ENCODE measurements at places on chromosomes 6 and 20.
A peak's percentile ranks its signal among the peaks of the same experiment; 100 is the strongest.

DNA sequence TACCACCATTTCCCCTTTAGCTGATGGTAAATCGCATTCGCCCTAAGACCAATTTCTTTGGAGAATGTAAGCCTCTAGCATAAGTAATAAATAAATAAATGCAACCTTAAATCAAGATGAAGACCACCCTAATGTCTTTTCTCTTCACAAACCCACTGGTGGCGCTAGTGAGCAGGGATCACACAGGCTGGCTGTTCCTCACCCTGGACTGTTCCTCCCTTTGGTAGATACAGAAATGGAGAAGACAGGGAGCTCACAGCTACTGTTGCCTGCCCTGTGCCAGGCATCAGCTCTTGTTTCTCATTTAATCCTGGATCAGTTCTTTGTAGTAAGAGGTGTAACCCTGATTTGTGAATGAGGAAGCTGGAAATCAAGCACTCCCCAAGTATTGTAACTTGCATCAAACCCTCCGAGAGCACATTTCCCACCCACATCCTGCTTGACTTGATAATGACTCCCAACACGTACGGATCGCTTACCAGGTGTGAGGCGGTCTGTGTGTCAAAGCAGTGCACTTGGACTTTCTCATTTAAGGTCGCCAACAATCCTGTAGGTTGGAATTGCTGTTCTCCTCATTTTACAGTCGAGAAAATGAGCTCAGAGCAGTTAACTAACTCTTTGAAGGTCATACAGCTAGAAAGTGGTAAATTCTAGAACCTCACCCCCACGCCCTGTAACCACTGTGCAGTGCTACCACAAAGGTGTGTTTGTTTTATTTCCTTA lies 236.1 kb downstream of the TSHZ2 start:
- peak; percentile 4 for DNase-seq

GRCh38 chr20:9053108-9053507 lies 15.8 kb upstream of the PLCB4 start:
- DNase-seq = no peak

- DNase-seq = no peak
Observed at GRCh38 chr6:87583822-87584221, 6.0 kb downstream of the RARS2 start.

- DNase-seq = peak; percentile 67
Observed at GRCh38 chr20:46022411-46023147, 6.4 kb upstream of the SLC12A5 start.

- no peak for DNase-seq
Observed at GRCh38 chr6:26525838-26526237, 12.3 kb upstream of the HMGN4 start.

DNA sequence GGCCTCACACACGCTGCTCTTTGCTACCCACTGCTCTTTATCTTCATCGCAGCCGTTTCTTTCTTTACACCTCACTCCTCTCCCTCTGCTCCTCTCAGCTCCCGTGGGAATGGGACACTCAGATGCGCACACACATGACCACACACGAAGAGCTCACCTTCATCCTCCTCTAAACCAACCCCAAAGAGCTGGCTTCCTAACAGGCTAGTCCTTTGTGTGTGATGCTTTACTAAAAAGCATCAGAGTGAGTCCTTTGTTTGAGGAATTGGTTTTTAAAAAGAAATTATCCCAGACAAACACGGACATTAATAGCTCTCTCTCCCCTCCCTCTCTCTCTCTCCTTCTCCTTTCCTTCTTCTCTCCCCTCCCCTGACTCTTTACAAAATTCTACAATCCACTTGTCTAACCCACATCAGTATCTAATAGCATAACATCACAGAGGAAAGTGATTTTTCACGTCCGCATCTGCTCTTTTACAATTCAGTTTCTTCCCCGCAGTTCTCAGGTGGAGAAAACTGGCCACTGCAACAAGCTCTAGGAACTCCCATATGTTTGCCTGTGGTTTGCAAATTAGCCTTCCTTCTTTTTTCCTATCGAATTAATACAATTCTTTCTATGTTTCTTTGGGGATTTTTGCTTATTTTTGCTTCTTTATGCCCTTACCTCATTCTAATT lies 306.8 kb upstream of the CNR1 start:
- no peak for DNase-seq

GRCh38 chr6:156873654-156874380 lies 96.6 kb downstream of the ARID1B start:
- no peak for DNase-seq

DNA sequence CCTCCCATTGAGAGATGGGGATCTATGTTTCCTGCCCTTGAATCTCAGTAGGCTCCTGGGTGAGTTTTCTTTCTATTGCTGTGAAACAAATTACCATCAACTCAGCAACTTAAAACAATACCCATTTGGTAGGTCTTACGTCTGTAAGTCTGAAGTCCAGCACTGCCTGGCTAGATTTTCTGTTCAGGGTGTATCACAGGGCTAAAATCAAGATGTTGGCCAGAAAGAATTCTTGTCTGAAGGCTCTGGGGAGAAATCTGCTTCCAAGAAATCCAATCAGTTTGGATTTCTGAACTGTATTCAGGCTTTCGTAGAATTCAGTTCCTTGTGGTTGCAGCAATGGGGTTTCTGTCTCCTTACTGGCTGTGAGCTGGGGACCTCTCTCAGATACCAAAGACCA lies 99.6 kb upstream of the SLC24A3 start:
- no peak for DNase-seq

DNA sequence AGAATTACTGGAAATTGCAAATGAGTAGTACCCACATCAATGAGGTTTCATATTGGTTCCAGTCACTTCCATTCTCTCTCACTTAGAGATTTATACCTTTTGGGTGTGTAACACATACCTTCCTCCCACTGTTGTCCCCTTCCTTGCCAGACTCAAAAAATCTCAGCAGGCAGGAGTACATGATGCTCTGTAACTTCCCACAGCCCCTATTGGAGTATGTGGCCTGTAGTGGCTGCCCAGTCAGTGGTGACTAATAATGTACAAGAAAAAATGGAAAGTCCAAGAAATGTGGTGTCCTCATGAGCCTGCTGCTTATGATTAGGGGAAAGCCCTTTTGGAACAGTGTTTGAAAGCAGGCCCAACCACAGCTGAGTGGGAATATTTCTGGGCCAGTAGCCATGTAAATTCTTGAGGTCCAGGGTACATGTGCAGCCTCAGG lies 312.0 kb downstream of the ZFAND3 start:
- DNase-seq = no peak

GRCh38 chr6:10529231-10529801 lies 8.2 kb downstream of the GCNT2 start:
- DNase-seq = no peak

DNA sequence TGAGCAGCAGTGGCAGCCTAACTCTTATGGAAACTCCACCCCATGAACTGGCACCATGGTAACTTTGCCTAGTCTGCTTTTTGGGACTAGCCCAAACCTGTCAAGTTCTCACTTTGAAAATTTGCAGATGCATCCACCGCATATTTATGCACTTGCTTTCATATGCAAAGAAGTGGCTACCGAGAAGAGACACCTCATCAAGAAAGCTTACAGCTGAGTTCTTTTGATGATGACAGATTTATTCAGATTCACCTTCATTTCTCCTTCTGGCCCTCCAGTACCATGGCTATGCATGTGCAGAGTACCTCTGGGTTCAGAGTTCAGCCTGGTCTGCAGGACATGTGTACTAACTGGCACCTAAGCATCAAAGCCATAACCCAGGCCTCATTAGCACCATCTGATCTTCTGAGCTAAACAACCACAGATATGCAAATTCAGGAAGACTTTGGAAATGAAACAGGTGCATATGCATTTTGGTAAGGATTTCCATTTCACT lies 154.3 kb upstream of the TENT5A start:
- DNase-seq = no peak

DNA sequence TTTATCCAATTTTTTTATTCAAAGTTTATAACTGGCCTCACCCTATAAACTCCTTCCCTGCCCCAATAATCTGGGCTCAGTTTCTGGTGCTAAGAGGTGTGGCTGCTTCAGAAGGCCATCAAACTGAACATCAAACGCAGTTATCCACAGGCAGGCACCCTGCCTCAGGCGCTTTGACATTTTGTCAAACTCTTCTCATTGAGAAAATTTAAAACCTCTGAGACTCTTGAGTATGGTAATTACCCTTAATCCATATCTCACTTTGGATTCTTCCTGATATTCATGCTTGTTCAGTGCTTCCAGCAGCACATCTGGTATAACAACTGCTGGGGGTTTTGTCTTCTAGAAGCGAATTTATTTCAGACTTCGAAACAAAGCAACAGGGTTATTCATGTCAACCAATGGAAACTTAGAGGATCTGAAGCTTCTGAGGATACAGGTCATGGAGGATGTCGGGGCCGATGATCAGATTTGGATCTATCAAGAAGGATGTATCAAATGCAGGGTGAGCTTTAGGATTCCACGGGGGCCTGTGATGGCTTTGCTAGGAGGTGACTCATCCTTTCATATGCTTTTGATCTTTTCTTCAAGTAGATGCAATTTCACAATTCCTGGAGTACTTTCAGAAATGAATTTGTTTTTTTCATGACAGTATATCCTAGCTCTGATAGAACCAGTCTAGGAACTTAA lies 68.2 kb downstream of the RTN4IP1 start:
- DNase-seq = no peak

DNA sequence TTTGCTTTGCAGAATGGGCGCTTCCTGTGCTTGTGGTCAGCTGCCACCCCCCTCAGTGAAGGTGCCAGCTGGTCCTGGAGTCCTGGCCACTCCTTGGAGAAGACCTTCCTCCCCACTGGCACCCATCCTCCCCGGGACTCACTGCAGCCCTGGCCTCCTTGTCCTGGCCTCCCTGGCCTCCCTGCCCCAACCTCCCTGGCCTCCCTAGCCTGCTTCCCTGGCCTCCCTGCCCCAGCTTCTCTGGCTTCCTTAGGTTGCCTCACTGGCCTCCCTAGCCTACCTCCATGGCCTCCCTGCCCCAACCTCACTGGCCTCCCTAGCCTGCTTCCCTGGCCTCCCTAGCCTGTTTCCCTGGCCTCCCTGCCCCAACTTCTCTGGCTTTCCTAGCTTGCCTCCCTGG lies 297.8 kb downstream of the CDH4 start:
- DNase-seq = no peak

GRCh38 chr6:108175592-108176279 lies 9.9 kb downstream of the NR2E1 start:
- DNase-seq = no peak

- no peak for DNase-seq
Observed at GRCh38 chr20:36017048-36017951, 48.9 kb downstream of the CNBD2 start.

DNA sequence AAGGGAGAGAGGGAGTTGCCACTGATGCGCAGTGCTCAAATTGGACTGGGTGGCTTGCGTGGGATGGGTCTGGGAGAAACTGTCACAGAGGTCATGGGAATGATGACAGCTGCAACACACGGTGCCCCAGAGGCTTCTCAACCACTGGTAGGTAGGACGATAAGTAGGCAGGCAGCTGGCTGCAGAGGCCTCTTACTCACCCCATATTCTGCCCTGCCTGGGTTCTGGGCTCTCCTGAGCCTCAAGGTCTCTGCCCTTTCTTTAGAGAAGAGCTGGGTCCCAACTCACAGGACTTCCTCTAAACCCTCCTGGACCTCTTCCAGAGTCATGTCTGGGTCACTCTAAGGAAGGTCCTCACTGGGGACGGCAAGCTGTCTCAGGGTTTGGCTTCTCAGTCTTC lies 37.2 kb upstream of the RNF24 start:
- no peak for DNase-seq

DNA sequence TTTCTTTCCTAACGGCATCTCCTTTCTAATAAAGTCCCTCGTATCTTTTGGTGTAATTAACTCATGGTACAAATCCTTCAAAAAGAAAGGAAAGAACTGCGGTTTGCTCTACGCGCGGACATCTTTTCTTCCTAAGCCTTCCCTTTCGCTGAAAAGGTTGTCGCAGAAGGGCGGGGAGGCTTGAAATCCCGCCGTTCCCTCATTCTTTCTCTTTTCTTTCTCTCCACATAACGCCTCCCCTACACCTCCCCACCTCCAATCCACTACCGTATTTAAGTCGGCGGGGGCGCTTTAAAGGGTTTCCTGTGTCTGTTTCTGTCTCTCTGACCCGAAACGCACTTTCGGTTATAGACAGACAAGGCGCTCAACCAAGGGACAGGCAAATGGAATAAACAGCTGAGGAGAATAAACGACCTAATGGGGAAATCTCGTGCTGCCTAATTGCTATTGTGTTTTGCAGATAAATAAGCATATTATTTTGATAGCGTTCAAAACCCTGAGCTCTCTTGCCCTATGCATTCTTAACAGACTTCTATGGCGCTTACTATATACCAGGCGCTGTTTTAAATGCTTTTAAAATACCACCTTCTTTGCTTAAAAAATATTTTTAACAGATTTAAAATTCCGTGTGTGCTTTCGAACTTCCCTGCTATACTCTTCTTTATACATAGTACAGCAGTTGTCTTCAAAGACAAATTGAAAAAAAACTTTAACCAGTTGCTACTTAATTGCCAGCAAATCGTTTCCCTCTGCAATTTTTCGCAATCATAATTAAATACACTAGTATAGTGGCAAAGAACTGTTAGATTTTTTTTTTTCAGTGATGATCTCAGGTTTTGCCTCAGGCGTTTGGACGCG lies 2.5 kb upstream of the HEY2 start:
- DNase-seq = peak; percentile 44

- DNase-seq = no peak
Observed at GRCh38 chr20:23071996-23072395, 14.1 kb downstream of the CD93 start.

- DNase-seq = no peak
Observed at GRCh38 chr20:57460781-57461465, 64.0 kb downstream of the CTCFL start.

- no peak for DNase-seq
Observed at GRCh38 chr6:7910298-7910653, 312 bp downstream of the TXNDC5 start.

GRCh38 chr20:40682104-40682981 lies 6.7 kb downstream of the MAFB start:
- no peak for DNase-seq
